Iris pigment epithelial cell (primary cell): ENCODE measurements at places on chromosomes 3 and 15.

- DNase-seq, result no peak
These were observed 272.7 kb downstream of the MECOM start for GRCh38 chr3:169390741-169391305.

DNA sequence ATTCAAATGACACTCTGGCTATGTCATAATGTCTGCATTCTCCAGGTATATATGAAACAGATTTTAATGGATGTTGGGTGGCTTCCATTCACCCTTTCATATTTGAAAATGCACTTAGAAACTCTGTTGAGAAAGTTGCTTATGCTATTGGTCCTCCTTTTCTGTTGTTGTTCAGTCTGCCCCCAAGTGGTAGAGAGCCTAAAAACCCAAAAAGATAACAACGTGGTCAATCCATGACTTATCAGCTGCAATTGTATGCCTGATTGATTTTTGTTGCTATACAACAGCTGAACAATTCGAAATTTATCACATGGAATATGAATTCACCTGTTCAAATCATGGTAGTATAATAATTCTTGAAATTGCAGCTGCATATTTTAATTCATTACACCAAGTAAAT, 279.8 kb downstream of the ROBO2 start:
- DNase-seq, result peak; percentile 47

DNA sequence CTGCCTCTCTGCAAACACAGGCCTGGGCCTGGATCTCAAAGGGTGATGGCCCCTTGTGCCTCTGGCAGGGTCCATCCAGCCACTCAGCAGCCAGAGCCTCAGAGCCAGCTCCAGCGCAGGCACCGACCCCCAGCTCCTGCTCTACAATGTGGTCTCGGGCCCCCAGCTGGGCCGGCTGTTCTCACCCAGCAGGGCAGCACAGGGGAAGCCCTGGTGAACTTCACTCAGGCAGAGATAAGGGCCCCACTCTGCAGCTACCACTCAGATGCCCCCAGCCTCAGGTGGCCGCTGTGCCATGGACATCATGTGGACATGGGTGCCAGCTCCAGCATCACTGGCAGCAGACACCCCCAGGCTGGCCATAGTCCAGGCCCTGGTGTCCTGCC, 173.1 kb downstream of the TBC1D2B start:
- no peak for DNase-seq

- peak; percentile 48 for DNase-seq
These were observed 35.2 kb downstream of the CPN2 start for GRCh38 chr3:194315965-194316361.

DNA sequence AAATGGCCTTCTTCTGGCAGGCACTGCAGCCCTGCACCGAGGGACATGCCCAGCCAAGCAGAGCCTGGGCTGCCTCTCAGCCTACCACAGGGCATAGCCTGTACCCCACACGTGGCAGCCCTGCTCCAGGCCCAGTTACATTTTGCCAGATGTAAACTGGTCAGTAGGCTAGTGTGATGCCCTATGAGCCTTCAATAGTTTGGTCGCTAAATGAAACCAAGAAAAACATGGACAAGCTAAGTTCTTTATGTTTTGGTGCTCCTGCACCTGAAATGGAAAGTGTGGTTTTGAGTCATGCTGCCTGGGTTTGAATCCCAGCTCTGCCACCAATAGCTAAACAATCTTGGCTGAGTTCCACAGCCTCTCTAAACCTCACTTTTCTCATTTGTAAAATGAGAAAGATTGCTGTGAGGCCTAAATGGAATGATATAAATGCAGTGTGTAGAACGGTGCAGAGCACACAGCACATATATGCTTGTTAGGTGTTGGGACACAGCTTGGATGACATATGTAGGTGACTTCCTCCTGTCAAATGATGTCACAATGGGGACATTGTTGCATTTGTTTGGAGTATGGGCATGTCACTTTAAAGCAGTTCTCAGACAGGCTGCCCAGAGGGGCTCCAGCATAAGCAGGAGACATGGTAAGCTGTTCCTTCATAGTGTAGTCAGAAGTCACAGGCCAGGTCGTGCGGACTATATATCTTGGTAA, 57.4 kb downstream of the ZBTB38 start:
- DNase-seq, result peak; percentile 65

DNA sequence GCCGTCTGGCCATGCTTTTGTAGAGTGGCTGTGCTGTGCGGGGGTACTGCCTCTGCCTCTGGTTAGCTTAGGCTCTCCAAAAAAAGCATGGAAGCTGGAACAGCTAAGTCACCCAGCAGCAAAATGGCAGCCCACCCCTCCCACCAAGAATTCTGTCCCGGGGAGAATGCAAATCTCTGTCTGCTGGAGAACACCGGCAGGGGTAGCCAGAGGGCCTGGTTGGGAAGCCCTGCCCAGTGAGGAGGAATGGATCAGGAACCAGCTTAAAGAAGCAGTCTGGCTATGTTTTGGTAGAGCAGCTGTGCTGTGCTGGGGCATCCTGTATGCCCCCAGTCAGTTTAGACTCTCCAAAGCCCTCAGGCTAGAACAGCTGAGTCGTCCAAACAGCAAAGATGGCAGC, 56.2 kb upstream of the PTPRG start:
- DNase-seq, result no peak

DNA sequence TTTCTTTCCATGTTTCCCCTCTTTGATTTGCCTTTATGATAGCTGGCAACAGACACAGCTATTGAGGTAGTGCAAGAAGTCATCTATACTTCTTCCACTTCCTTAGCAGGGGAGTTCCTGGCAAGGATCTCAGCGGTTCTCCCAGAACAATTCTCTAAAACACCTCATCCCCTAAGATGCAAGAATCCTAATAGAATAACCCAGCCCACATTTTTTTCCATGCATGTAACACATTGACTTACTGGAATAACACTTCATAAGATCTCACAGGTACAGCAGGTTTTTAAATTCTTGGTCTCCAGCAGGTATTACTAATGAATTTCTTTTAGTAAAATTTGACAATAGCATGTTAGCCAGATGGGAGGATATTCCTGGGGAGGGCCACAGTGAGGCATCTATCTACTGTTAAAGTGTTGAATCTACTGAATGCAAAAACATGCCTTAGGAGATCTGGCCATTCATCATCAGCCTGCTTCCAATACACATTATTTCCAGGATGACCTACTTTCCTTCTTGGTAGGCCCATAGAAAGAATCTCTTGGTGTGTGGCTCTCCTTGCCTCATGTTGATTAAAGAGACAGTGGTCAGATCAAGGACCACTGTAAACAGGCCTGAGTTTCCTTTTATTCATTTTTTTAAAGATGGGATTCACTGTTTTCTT, 78.5 kb downstream of the RAD18 start:
- peak; percentile 38 for DNase-seq

GRCh38 chr15:101667881-101668280, 15.7 kb upstream of the TM2D3 start:
- no peak for DNase-seq

DNA sequence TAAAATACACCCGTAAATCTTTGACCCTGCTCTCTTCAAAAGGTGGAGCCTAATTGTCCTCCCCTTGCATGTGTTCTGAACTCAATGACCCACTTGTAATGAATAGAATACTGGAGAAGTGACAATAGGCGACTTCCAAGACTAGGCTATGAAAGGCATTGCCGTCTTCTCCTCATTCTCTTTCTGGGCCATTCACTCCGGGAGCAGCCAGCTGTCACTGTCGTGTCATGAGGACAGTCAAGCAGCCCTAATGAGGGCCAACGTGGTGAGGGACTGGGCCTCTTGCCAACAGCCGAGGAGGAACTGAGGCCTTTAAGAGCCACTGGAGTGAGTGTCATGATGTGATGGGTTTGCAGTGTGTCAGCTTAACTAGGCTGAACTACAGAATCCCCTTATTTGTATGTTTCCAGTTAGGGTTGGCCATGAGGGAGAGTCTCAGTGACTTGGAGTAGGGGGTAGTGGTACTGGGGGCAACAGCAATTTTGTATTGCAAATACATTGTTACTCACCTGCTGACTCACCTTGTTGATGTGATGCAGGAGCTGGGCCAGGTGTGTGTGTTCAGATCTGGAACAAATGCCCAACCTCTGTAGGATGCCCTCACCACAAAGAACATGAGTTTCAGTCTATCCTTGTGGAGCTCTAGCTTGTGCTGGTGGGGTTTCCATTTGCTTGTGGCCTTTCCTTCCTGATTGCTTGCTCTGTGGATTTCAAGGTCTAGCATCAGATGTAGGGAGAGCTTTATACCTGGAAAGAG, 188.5 kb upstream of the PROK2 start:
- no peak for DNase-seq

GRCh38 chr3:134419214-134419959, 45.1 kb upstream of the AMOTL2 start:
- DNase-seq, result no peak

GRCh38 chr3:11085093-11085840, 69.0 kb upstream of the HRH1 start:
- DNase-seq, result no peak

DNA sequence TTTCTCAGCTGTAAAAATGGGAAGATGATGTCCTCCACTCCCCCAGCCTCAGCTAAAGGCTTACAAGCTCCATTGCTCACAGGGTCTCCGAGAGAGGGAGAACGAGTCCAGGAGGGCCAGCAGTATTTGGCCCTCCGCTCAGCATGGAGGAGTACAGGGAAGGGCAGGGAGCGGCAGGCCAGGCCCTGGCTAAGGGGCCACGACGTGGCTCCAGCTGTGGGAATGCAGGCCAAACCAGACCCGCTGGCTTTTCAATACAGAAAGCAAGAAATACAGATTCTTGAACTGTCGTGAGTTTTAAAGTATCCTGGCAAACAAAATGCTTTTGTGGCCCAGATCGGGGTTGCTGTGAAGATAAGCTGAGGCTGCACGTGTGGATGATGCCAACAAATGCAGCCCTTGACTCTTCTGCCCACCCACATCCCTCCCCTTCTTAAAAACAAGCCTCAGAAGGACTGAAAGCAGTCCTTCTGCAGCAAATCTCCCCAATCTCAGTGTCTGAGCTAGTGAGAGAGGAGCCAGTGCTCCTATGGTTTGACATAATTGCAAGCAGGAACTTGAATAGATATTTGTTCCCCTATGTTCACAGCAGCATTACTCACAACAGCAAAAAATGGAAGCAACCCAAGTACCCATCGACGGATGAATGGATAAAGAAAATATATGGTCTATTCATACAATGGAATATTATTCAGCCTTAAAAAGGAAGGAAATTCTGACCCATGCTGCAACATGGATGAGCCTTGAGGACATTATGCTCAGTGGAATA, 18.5 kb upstream of the FBLN2 start:
- no peak for DNase-seq

DNA sequence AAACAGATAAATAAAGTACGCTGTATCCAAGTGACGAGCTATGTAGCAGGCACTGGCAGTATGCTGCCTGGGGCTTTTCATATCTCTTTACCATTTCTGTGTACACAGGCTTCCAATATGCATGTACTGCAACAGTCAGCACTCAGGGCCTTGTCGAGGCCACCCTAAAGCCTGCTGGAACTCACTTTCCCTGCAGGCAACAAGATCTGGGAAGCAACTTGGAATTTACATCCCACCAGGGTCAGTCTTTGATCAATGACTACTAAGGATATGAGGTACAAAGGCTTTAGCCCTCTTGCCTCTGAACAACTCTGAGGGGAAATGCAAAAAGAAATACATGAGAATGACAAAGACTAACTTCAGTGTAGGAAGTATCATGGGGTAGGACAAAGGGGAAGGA, 101.8 kb upstream of the ARL6 start:
- DNase-seq, result no peak

- peak; percentile 93 for DNase-seq
These were observed 62.1 kb upstream of the XCR1 start for GRCh38 chr3:46089237-46090011.

DNA sequence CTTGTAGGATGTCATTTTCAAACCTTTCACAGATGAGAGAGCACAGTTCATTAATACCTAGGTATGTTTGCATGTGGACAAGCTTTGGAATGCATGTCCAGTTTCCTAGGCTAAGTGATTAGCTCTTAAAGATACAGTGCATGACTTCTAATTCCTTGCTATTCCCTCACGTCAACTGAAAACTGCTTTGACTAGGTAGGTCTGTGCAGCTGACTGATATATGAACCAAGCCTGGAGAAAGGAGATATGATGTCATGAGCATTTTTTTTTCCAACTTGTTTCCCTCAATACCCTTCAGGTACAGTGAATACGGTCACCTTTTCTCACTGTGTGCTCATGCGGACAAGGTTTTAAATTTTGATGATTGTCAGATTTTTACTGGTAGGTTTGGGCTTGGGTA, 41.6 kb upstream of the TASOR start:
- DNase-seq, result no peak

DNA sequence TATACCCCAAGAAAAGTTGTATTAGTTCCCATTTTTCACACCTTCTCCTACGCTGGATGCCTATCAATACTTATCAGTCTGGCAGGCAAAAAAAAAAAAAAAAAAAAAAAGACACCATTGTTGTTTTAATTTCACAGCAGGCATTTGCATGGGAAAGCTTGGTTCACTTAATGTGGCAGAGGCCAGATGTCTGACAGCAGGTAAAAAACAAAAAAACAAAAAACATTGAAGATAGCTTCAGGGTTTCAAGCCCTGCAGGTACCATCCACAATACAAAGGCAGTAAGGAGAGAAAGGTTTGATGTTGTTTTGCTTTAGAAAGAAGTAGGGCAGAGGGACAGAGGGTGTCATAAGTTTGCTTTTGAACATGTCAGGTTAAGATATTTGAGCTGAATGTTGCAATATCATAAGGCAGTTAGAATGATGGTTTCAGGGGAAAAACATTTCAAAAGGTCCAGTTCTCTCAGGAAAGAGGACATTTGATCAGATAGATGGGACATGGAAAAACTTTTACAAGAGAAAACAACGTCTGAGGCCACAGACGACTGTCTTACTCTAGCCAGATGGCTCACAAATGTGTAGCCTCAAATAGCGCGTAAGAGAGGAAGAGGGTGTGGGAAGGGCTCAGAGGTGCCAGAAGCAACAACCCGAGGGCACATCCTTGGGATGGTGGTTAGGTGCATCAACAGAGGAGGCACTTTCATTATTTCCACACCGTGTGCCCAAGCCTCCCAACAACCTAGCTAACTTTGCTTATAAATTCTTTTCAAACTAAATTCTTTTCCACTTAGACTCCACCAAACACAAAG, 25.7 kb downstream of the PCOLCE2 start:
- DNase-seq, result peak; percentile 7

- DNase-seq, result no peak
These were observed 98.2 kb downstream of the STRIT1 start for GRCh38 chr3:155194973-155195957.

GRCh38 chr3:102180280-102180931, 254.4 kb upstream of the ZPLD1 start:
- peak; percentile 95 for DNase-seq

GRCh38 chr3:107524326-107524840, 1.6 kb downstream of the BBX start:
- peak; percentile 52 for DNase-seq

GRCh38 chr15:100891307-100892012, 11.8 kb downstream of the ALDH1A3 start:
- no peak for DNase-seq
